ENCODE measurements at places on chromosomes 16 and 17. TPM values are rescaled to one million over a fixed set of nuclear protein-coding genes. Genes with fewer than 3 reads are reported as not detected.

The HOXB6 gene
- total RNA-seq = 4.0 TPM

The ZNF750 gene
- not detected for total RNA-seq

The PIK3R6 gene
- total RNA-seq = not detected

The CLDN6 gene
- 0.74 TPM for total RNA-seq

The TBC1D3 gene
- not detected for total RNA-seq

The KRTAP9-8 gene
- total RNA-seq = not detected

The KAT2A gene
- 51.7 TPM for total RNA-seq

The C1QL1 gene
- total RNA-seq = 33.0 TPM

The EFTUD2 gene
- total RNA-seq = 159 TPM

The HOXB1 gene
- total RNA-seq = not detected

The RHBDL1 gene
- 1.4 TPM for total RNA-seq

The PITPNM3 gene
- total RNA-seq = 1.8 TPM

The TNK1 gene
- 2.0 TPM for total RNA-seq

The KRTAP1-3 gene
- total RNA-seq = not detected

The DNASE1L2 gene
- 1.2 TPM for total RNA-seq

The KRTAP9-4 gene
- not detected for total RNA-seq

The NUDT7 gene
- 7.8 TPM for total RNA-seq

The YPEL2 gene
- 3.2 TPM for total RNA-seq

The MRPS34 gene
- total RNA-seq = 170 TPM

The RNF112 gene
- 0.46 TPM for total RNA-seq

The TEX19 gene
- 0.43 TPM for total RNA-seq

The SEPTIN12 gene
- not detected for total RNA-seq

The XAF1 gene
- 0.24 TPM for total RNA-seq

All from A549 treated with RU486 at 1 μM for 4 hours (cell line).